Activated T-helper 17 cell treated with anti-CD3 and anti-CD28 coated beads, Interleukin-2, amount 50 U/mL, for 72 hours (primary cell): ENCODE measurements at places on chromosomes 13 and 19. TPM values are rescaled to one million over a fixed set of nuclear protein-coding genes. Genes with fewer than 3 reads are reported as not detected.

DNA sequence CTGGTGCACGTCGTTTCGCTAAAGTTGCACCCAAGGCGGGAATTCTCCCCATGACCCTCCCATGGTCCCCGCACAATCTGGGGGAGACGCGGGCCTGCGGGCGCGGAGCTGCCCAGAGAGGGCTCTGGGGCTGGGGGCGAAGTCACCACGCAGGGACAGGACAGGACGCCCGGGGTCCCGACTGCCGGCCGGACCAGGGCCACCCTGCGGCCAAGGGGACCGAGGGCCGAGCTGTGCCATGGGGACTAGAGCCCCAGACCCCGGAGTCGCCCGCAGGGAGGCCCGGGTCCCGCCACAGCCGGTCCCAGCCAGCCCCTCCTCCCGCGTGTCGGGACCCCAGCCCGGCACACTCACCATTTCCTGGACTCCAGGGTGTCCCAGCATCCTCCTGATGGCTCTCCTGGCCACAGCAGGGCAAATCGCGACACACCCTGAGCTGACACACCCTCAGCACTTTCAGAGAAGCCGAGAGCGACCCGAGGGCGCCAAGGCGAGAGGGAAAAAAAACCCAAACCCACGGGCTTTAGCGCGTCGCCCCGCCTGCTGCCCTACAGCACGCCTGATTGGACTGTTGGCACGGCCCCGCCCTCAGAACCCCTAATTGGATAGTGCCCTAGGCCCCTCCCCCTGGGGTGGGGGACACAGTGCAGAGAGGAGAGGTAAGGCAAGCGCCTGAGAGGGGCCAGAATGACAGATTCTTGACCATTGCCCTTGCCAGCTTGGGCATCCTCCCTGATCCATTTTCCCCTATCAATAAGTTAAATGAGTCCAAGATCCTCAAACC lies 28.6 kb downstream of the ZNF44 start:
- H3K4me3 ChIP-seq, result no peak overlapping the region
- no peak for ATAC-seq
- no peak overlapping the region for H3K27ac ChIP-seq
- H3K36me3 ChIP-seq, result peaks cover 13% of the 10 kb centered on the region

DNA sequence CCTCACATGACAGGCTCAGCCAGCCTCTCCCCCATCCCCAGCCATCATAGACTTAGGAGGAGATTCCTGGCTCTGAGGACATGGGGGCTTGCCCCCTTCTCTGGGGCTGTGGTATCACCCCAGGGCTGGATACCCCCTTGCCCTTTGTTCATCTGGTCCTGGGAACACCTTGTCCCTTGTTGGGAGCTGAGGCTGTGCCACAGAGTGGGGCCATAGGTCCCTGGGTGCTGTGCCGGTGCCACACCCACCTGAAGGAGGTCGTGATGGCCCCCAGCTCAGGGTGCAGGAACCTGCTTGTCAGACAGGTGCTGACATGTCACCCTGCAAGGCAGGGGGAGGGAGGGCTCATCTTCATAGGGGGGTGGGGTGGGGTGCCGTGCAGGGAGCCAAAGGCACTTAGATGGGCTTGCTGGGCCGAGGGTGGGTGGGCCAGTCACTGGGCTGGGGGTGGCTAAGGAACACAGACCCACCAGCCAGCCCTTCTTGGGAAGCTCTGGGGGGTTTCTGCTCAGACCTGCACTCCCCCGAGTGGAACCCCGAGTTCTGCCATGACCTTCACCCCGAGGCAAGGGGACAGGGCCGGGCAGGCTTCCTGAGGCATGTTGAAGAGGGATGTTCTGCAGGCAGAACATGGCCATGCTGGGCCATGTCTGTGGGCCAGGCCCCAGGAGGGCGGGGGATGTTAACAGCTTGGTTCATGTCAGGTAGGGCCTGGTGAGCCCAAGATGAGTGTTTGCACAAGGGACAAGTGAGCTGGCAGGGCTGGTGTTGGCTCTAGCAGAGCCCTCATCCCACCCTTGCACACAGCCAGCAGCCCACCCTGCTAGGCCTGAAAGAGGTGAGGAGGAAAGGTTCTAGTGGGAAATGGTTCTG lies 28.0 kb downstream of the TSSK6 start:
- H3K27ac ChIP-seq, result peak overlapping the region; percentile 96
- peak overlapping the region; percentile 70 for H3K4me3 ChIP-seq
- no peak for ATAC-seq
- H3K27me3 ChIP-seq, result no peaks in the 10 kb centered on the region
- peaks cover 25% of the 10 kb centered on the region for H3K4me1 ChIP-seq

GRCh38 chr19:3285647-3286176 lies 61.3 kb downstream of the CELF5 start:
- H3K4me1 ChIP-seq, result no peaks in the 10 kb centered on the region
- no peak overlapping the region for H3K4me3 ChIP-seq
- H3K36me3 ChIP-seq, result no peaks in the 10 kb centered on the region
- H3K27me3 ChIP-seq, result no peaks in the 10 kb centered on the region

- no peaks in the 10 kb centered on the region for H3K4me1 ChIP-seq
- no peaks in the 10 kb centered on the region for H3K36me3 ChIP-seq
- peak; percentile 92 for ATAC-seq
- no peak overlapping the region for H3K4me3 ChIP-seq
- peaks cover 10% of the 10 kb centered on the region for H3K27me3 ChIP-seq
Observed at GRCh38 chr13:44231786-44232516, 141.7 kb upstream of the SERP2 start.

KIR3DL2 gene
- 0.85 TPM for total RNA-seq

SRRM5 gene
- 0.74 TPM for total RNA-seq

LENG1 gene
- total RNA-seq, result 3.8 TPM

ZNF793 gene
- total RNA-seq, result 3.2 TPM
